ENCODE measurements at places on chromosomes 2 and 18.

DNA sequence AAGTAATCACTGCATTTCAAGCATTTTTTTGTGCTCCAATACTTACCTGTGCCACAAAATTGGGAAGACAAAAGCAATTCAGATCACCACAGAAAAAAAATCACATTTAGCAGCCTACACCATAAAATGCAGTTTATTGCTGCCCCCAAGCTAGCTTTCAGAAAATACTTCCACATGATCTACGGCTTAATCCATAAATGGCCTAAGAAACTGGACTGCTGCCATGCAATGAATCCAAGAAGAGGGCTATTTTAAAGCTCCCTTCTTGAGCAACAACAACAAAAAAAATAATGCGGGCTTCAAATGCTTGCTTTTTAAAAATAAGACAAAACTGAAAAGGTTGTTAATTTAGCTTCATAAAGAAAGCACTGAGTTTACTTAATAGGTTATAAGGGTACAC lies 272.3 kb downstream of the RAD51AP2 start:
- DNase-seq: no peak

DNA sequence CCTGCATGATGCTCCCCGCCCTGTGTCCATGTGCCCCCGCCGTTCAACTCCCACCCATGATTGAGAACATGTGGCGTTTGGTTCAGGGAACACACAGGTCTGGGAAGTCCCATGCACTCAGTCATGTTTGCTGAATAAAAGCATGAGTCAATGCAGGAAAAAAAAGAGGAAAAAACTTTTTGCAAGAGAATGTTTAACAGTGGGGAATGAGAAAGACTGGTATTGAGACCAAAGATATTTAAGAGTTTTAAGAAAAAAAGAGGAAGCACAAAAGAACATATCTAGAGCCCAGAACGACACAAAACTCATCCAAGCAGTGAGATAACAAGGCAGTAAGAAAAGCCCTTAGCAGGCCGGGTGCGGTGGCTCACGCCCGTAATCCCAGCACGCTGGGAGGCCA lies 279.2 kb upstream of the THSD7B start:
- no peak for DNase-seq

- DNase-seq: no peak
Measured at GRCh38 chr2:127146820-127147502, 40.0 kb upstream of the BIN1 start.

DNA sequence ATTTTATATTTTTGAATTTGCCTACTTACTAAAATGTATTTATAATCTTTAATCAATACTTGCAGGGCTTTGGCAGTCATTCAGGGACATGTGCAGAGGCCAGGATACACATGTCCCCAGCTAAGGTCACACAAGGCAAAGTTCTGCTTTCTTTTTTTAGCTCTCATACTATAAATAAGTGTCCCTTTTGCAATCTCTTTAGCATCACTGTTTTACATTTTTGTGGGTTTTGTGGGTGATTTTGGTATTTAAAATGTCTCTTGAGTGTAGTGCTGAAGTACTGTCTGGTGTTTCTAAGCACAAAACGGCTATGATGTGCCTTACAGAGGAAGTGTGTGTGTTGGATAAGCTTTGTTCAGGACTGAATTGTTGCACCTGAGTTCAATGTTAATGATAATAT lies 309.0 kb upstream of the GULP1 start:
- DNase-seq: no peak

DNA sequence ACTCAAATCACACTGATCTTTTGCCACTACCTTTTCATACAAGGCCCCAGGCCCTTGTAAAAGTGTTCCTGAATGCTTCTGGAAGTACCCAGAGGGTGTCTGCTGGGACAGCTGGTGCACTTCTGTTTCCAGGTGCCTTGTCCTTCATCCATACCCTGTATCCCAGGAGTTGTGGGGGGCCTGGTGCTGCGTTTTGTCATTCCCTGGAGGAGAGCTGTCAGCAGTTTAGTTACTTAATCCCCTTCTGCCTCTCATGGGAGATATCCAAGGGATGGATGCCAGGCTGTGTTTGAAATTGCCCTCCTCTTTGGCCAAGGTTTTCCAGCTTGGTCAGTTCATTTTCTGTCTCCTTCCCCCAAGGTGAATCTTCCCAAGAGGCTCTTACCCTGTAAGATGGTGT lies 158.3 kb downstream of the WDSUB1 start:
- DNase-seq: no peak

- no peak for DNase-seq
Measured at GRCh38 chr2:10654069-10654468, 35.7 kb downstream of the NOL10 start.

- DNase-seq: no peak
Measured at GRCh38 chr2:222238072-222238471, 60.7 kb downstream of the PAX3 start.

DNA sequence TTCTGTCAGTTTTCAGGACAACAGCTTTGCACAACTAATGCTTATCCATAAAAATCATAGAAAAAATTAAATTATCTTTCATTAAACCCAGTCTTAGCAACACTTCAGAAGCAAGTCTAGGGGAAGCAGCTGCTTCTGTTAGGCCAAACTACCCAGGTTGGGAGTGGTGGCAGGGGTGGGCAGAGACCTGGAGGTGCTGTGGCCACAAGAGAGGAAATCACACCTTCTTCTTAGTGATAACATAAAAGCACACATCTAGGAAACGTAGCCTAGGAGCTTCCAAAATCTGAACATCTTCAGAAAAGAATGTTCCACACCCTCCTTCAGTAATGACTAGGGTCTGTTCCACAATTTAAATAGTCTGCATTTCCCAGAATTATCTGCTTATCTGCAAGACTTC lies 32.3 kb upstream of the FRZB start:
- no peak for DNase-seq

DNA sequence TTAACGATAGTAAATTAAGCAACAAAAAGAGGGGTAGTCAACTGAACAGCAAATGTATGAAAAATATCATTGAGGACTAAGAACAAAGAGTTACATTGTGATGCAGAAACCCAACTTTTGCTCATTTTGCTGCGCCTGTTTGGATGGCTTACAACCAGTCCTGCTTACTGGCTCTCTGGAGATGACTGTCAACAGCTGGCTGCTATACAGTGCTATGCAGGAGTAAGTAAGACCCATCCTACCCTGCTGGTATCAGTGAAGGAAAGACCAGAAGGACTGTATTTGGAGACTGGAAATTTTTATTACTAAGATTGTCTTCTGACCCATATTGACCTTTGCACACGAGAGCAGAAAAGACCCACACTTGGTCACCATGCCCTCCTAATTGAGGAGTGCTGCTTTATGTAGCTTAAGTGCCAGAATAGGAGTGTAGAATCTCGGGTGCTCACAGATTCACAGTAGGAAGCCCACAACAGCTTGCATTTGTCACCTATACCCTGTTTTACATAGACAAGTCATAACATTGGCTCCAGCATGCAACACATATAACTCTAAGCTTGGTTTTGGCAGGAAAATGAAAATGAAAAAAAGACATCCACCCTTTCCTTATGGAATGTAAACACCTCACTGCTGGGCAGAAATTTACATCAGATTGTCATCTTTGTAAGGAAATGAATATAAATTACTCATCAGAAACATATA lies 1915.0 kb upstream of the CELF4 start:
- DNase-seq: no peak

- no peak for DNase-seq
Measured at GRCh38 chr2:128813352-128814034, 494.8 kb upstream of the HS6ST1 start.

DNA sequence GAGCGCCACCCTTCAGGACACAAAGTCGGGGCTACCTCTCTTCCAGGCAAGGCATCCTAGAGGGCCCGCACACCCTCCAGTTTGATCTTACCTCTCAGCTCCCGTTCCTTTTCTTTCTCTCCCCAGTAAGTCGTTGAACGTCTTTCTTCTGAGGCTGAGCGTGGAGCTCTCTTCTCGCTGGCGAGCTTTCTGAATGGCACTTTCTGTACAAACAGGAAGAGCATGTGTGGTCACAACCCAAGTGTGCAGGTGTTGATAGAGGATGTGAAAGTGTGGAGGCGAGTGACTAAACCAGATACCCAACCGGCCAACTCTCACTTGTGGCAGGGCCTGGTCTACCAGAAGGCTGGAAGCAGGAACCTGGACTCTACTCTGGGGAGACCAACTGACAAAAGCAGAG lies at the start of gene AFF3:
Gene AFF3 (minus strand): TSS at position 198 of the 400 bp plus-strand sequence. CDS start 38,136 bp downstream, outside the sequence.
- no peak for DNase-seq

DNA sequence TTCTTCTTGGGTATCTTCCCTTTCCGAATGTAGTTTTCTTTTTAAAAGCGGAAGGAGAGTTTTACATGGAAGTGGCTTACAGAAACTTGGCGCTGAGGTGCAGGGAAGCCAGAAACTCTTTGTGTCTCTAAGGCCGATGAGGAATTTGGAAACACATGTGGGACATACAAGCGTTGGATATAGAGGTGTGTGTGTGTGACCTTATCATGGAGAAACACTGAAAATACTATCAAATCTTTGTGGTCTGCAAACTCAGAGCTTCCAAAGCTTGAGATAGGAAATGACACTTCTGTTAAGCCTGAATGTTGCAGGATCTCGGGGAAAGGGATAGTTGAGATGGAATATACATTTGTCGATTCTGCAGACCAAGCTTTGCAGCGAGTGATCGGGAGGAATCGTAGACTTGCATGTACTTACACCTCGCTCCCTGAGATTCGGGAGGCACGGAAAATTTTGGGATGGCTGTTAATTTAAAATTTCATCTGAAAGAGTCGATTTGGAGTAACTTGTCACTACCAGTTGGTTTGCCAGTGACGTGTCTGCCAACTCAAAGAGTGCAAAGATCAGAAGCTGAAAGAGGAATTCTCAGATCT lies 1.0 kb downstream of the NAB1 start:
- DNase-seq: no peak

DNA sequence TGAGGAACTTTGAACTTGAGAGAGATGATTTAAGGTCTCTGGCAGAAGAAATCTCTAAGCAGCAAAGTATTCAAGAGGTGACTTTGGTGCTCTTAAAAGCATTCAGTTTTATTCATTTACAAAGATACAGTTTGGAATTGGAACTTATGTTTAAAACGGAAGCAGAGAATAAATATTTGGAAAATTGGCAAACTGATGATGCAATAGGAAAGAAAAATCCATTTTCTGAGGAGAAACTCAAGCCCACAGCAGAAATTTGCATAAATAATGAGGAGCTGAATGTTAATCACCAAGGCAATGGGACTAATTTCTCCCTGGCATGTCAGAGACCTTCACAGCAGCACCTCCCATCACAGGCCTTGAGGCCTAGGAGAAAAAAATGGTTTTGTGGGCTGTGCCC lies 1022.5 kb upstream of the CHAC2 start:
- DNase-seq: no peak

DNA sequence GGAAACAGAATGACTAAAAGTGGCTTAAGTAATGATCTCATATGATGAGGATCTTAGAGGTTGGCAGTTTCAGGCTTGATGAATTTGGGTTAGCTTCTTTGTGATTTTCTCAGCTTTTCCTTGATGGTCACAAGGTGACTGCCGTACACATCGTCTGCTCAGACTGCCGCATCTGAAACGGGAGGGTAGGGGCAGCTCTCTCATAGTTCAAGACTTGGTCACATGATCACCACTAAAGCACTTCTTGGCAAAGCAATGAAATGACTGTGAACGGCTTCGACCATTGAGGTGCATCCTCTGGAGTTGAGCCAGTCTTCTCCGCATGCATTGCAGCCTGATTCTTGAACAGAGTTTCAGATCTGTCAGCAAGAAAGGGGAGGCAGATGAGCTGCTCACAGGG lies 43.8 kb downstream of the LPIN1 start:
- DNase-seq: no peak

DNA sequence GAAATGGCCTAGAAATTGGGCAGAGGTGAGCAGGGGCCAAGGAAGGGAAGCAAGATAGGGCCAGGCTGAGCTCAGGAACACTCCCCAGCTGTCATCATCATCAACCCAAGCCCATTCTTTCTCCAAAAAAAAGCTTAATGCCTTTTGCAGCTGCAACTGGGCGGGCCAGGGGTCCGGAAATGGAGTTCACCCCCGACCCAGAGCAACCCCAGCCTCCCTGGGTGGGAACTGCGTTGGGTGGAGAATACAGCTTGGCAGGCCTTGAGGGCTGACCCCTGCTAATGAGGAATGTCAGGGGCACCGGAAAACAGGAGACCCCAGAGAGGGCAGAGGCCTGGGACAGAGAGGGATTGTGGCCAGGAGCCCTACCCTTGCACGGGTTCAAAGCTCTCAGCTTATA lies 64.8 kb downstream of the TNS1 start:
- DNase-seq: no peak

DNA sequence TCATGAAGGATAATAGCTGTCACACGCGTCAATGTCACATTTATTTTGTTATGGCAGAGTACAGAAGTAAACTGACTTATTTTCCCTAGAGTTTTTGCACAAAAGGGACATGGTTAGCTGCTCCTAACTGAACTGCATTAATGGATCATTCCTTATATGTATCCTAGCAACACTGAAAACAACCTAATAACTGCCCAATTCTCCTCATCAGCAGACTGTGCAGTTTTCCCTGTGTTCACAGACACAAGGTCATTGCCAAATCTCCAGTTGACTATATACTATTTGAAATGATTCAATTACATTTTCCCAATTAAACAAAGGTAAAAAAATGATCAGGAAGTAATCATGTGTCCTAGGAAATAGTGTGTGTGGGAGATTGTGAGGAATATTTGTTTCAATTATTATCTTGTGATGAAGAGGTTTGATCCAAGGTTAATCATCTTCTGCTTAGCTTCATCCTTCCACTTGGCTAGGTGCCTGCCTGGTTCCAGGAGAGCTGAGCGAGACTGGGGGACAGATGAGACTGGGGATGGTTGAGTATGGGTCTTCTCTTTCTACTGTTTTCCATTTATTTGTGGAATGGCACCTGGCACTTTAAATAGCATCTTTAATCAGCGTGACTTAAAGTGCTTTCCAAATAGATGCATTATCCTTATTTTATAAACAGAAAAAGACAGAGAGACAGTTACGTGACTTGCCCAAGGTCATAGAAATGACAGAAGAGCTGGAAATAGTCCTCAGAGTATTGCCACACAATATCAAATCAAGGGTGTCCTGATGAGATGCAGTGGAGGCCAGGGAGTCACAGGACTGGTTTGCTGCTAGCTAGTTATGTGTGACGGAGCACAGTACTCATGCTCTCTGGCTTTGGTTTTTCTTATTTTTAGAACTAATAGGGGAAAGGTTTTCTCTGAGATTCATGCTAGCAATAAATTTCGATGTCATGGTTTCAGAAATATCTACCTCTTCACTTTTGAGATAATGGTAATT lies 335.6 kb downstream of the PIK3C3 start:
- DNase-seq: no peak

Measured in NCI-H187 (cell line).